Fibroblast of skin of right quadriceps (primary cell): ENCODE measurements at places on chromosomes 2 and 18.

- no peak for DNase-seq
Measured at GRCh38 chr2:37873229-37873628, 51.9 kb upstream of the RMDN2 start.

- no peak for DNase-seq
Measured at GRCh38 chr2:216671081-216671411, 24.3 kb downstream of the IGFBP5 start.

DNA sequence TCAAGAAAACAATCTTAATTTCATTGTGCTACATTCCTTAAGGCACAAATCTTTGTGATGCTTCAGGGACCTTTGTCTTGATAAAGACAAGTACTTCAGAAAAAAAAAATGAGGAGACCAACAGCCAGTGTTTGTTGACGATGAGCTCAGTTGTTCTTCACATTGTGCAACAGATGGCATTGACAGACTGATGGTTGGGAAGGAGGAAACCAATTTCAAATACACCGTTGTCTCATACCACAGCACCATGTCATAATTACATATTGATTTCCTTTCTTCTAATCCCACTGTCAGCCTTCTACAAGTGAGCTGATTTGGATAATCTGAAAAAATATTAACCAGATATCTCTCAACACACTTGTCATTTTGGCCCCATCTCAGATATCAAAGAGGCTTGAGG is 53.7 kb upstream of the GRB14 start:
- DNase-seq, result no peak

DNA sequence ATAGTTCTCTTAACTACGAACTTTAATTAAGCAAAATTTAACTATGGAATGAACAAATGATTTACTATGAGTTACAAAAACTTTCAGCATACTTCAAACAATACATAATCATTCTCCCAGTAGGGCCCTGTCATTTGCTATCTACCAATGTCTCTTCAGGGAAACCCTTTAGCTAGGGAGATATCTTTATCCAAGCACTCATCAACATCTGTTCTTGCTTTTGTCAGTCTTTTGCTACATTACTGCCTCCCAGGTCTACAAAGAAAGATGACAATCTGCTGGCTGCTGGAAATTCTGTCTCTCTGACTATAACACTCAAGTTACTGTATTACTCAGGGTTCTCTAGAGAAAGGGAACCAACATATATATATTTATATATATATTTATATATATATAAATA is 1626.3 kb upstream of the CELF4 start:
- DNase-seq, result no peak

GRCh38 chr2:23993736-23994269 is 16.1 kb upstream of the MFSD2B start:
- DNase-seq, result no peak
